Fibroblast of skin of right quadriceps (primary cell): ENCODE measurements at places on chromosomes 7 and 10.

- peak; percentile 32 for DNase-seq
These were observed 40.4 kb upstream of the DLX5 start for GRCh38 chr7:97064972-97065587.

GRCh38 chr7:117873310-117874190 is at the start of gene CTTNBP2:
Gene CTTNBP2 (minus strand): TSS chr7:117873441. CDS start chr7:117873415, 26 bp downstream.
- DNase-seq, result peak; percentile 28

- DNase-seq, result no peak
These were observed 4.6 kb downstream of the CDK13 start for GRCh38 chr7:39954694-39955093.

- DNase-seq, result peak; percentile 98
These were observed 141.4 kb upstream of the PRKCQ start for GRCh38 chr10:6721480-6721879.

DNA sequence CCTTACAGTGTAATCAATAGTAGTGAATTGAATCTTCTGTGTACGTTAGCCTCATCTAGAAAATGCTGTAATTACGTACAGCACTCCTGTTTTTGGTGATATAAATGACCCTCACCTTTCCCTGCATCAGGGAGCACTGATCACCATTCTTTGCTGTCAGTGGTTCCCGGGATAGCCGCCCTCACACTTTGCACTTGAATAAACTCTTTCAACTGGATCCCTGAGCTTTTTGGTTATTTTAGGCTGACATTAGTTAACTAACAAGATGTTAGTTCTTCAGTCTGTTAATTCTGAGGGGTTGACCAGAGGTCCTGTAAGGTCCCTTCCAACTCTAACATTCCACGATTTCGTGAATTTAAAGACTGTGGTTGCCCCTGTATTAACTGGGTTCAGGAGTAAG is 23.4 kb upstream of the ZC3HAV1 start:
- DNase-seq, result no peak

GRCh38 chr7:38463277-38464225 is 167.6 kb downstream of the AMPH start:
- peak; percentile 75 for DNase-seq

DNA sequence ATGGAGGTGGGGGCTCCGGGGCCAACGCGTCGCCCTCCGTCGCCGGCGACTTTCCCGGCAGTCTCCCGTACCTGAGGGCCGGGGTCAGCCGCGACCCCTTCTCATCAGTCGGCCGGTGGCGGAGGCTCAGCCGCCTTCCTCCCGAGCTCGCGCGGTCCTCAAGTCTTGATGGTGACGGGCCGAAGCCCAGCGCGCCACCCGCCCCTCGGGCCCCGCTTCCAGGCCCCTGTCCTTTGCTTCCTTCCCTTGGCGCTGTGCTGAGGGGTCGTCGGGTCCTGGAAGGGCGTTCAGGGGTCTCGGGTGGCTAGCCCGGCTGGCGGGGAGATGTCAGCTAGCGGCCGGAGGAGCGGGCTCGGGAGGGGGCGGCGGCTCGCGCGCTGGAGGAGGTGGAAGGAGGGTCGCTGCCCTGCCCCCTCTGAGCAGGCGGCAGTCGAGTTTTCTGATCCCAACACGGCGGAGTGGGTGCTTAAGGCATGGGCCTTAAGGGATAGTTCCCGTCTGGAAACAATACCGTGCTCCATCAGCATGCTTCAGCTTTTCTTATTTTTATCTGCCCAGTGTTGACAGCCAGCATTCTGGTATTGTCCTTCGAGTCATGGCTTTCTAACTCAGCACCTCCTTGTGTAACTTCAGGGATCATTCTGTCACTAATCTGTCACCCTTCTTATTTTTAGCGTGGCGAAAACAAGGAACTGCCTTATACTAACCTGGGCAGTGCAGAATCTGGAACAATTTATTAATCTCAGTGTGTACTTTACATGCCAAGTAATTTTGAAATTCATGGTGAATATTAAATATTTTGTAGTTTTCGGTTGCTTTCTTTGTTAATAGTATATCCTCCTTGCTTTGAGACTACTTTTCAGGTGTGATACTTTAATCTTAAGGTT is 748 bp downstream of the PHTF2 start:
- DNase-seq, result peak; percentile 30

DNA sequence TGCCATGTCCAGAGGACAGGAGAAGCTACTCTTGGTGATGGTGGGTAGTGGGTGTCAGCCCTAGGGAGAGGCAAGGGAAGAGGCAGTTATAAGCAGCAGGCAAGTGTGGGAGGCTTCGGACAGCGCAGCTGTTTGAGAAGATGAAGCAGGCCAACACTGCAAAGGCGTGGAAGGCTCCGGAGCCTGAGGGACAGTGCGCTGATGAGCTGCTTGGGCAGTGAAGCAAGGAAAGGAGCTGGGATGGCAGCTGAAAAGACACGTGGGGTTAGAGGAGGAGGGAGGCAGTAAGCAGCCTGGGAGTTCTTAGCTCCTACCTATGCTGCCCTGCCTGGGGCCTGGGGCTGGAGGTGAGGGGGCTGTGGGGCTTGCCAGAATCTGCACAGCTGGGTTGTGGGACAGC is 50.1 kb upstream of the CRTAC1 start:
- DNase-seq, result no peak

DNA sequence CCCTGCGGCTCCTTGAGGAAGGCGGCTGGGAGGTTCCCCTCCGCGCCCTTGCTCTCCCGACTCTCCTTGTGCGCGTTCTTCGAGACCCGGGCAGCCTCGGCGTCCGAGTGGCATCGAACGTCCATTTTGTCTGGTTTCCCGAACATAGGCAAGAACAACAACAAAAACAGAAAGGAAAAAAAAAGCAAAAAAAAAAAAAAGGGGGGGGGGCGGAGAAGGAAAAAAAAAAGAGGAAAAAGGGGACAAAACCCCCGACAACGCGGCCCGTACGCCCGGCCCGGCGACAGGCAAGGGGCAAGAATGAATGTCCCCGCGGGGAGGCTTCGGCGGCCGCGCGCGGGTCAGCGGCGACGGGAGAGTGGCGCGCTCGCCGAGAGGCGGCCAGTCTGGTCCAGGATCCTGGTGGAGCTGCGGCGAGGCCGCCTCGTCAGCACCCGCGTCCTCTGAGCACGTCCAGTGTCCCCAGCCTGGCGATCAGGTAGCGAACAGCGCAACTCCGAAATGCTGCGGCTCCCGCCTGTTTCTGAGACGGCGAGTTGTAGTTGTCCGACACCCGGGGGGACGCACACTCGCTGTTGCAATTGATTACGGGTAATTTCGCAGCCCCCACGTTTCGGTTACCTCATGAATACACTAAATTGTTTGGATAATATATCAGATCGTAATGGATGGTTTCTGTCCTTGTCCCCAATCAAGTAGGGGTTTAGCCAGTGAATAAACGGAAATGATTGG is at the start of gene VAX1:
VAX1 (minus strand) TSS at position 360 of the 732 bp plus-strand sequence; CDS start at position 146, 214 bp downstream.
- no peak for DNase-seq

DNA sequence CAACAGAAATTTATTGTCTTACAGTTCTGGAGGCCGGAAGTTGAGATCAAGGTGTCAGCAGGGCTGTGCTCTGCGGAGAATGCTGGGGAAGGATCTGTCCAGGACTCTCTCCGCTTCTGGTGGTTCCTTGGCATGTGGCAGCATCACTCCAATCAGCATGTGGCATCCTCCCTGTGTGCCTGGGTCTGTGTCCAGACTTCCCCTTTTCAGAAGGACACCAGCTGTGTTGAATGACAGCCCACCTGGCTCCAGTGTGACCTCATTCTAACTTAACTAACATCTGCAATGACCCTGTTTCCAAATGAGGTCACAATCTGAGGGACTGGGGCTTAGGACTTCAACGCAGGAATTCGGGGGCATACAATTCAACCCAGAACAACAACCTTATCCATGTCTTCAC is 141.9 kb downstream of the BMS1 start:
- DNase-seq, result no peak

GRCh38 chr10:35661236-35661635 is 19.1 kb upstream of the FZD8 start:
- DNase-seq, result no peak

GRCh38 chr10:97520978-97521761 is 22.4 kb downstream of the UBTD1 start:
- no peak for DNase-seq

GRCh38 chr7:33973231-33974015 is 68.1 kb downstream of the BMPER start:
- DNase-seq, result no peak

DNA sequence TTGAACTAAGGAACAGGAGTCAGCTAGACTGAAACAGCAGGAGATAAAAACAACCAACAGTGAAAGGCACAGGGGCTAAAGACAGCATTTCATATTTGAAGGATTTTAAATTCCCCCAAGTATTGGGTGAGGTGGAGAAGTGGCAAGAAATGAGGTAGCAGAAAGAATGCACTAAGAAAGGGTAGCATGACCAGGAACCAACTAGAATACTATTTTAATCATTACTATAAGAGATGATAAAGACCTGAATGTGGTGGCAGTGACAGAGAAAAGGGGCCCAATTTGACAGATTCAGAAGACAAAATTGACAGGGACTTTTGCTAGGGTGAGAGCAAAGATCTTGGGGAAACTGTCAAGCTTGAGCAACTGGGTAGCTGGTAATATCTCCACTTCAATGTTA is 94.9 kb downstream of the ARHGAP12 start:
- no peak for DNase-seq

DNA sequence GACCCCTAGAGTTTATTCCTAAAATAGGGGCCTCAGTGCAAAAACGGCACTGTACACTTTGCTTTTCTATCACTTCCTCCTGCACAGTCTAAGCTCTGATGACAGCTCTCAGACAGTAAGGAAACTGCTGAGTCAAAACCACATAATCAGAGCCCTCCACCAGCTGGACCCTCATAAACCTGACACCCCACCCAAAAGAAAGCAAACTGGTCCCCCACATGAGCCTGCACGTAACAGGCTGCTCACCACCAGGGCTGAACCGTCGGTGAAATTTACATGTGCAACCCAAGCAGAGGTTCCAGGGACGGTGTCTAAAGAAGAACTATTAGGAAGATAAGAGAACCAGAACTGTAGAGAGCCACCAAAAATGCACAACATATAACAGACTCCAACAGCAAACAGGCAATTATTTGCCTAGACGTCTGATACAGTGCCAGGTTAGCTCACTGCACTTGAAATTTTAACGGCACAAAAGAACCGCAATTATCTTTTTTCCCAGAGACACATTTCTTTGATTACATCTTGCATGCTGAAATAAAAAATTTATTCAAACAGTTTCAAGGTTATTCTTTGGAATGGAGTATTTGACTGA is 19.6 kb downstream of the SGMS1 start:
- DNase-seq, result peak; percentile 68

- peak; percentile 98 for DNase-seq
These were observed 100.2 kb downstream of the ATXN7L1 start for GRCh38 chr7:105776068-105776790.

- no peak for DNase-seq
These were observed 95.9 kb downstream of the CHRM2 start for GRCh38 chr7:136964347-136964746.

DNA sequence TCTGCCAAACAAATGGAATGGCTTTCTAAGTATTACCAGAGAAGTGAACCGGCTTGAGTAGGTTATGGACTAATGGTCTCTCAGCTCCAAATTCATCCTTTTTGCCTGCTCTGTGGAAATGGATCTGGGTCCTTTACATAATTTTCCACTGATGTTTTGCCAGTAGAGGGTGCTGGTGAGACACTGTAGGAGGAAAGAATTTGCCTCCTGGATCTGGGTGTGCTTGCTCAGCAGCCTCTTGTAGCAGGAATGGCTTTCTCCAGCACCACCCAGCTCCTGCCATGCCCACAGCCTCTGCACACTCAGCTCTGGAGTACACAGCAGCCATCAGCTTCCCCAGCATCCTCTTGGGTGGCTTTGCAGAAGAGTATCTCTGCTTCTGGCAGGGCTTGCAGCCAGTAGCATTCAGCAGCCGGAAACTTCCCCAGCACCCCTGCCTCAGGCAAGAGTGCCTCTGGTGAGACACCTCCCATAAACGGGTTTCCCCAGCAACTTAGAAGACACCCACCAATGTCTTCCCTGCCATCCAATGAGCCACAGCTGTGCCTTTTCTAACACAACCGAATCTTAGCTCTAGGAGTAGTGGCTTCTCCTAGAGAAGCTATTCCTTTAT is 235.0 kb upstream of the PLPP4 start:
- peak; percentile 35 for DNase-seq

DNA sequence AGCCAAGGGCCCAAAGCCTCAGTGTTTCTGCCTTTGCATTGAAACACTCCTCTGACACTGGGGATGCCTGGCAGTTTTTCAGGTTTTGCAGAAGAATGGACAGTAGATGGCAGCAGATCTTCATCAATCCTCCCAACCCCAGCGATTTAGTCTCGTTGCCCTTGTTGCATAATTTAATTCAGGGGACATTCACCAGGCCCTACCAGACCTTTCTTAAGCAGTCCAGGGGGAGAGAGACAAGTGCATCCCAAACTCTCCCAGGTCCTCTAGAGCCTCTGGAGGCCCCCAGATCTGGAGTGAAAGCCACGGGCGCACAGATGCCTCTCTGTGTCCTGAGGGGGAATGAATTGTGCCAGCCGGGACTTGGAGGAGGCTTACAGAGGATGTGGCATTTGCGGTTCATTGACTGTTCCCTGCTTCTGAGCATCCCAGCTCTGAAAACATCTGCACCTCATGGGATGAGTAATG is 29.6 kb downstream of the MINDY4 start:
- DNase-seq, result peak; percentile 83

DNA sequence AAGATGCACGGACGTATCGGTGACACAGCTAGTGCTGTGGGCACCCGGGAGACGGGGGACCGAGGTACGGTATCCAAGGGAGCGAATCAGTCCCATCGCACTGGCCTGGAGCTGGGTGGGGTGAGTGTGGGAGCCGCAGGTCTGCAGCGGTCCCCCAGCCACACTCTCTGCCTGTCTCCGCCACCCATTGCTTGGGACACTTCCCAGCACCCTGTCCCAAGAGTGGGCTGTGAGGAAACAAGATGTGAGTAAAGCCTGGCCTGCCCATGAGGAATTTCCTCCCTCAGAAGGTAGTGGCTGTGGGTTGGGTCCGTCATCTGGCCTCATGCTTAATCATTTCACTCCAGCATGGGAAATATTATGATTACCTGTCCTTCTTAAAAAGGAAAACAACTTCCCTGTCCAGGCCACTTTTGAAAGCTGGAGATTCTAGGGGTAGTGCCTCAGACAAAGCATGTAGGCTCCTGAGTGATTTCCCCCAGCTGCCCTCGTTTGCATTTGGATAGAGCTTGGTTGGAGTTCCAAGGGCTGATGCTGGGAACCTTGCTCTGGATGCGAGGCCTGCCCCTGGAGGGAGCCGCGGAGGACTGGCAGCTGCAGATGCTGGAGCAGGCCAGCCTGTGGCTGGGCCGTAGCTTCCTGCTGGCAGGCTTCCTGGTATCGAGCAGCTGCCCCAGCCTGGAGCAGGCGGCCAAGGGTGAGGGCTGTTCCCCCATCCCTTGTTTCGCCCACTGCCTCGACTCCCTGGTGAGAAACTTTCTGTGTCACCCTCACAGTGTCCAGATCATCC is 6.2 kb upstream of the ACTR3C start:
- no peak for DNase-seq

DNA sequence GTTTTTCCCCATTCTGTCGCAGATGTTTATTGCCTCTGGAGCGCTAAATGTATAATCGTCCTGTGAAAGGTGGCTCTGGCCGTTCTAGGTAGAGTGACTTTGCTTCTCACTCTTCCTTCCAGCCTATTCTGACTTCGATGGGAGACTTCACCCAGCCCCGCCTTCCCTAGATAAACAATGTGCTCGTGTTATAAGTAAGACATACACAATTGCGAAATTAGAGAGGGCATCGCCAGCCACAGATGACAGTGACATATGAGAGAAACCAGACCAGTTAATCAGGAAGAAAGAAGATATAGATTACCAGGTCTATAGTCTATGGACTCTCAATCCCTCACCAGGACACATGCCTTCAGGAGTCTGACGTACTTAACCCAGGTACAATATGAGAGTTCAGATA is 1050.5 kb upstream of the AUTS2 start:
- DNase-seq, result no peak
